Activated CD8-positive, alpha-beta memory T cell treated with anti-CD3 and anti-CD28 coated beads for 1 hour (primary cell): ENCODE measurements at places on chromosomes 2 and 18.

GRCh38 chr2:196213252-196213980, 42.0 kb upstream of the STK17B start:
- DNase-seq, result no peak

DNA sequence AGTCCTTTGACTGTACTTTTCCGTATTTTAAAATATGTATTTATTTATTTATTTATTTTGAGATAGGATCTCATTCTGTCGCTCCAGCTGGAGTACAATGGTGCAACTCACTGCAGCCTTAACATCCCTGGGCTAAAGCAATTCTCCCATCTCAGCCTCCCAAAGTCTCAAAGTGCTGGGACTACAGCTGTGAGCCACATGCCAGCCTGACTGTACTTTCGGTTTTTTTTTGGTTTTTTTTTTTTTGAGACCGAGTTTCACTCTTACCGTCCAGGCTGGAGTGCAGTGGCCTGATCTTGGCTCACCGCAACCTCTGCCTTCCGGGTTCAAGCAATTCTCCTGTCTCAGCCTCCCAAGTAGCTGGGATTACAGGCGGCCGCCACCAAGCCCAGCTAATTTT, 28.9 kb upstream of the CCNYL1 start:
- DNase-seq, result no peak

GRCh38 chr18:7023581-7023980, 94.0 kb downstream of the LAMA1 start:
- DNase-seq, result no peak

- DNase-seq, result no peak
Observed at GRCh38 chr18:11859903-11860407, 8.7 kb downstream of the CHMP1B start.

GRCh38 chr18:3186678-3187658, 32.8 kb downstream of the MYOM1 start:
- no peak for DNase-seq

- no peak for DNase-seq
Observed at GRCh38 chr2:55168221-55169154, 63.6 kb downstream of the CLHC1 start.

- no peak for DNase-seq
Observed at GRCh38 chr2:222362336-222362735, 62.0 kb upstream of the SGPP2 start.

- no peak for DNase-seq
Observed at GRCh38 chr2:100269889-100270288, 52.4 kb downstream of the LONRF2 start.

DNA sequence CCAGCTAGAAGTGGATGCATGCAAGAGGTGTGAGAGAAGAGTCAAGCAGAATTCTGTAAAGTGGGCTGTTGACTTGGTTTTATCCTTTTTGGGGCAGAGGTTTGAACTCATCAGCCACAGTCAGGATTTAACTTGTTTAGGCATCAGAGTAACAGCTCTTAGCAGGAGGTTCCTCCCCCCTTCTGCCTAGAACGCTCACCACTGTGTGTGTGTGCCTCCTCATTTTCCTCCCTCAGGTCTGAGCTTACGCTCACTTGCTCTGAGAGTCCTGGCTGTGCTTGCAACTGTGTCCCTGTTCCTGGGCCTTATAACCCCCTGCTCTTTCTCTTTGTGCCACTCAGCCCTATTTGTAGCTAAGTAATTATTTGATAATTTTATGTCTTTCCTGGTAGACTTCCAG, 167.9 kb downstream of the TMEM182 start:
- DNase-seq, result no peak

GRCh38 chr2:229852565-229852964, 69.2 kb downstream of the TRIP12 start:
- DNase-seq, result peak; percentile 19

- no peak for DNase-seq
Observed at GRCh38 chr2:240576436-240577205, 8.3 kb downstream of the RNPEPL1 start.

GRCh38 chr2:17757321-17757720, 3.4 kb downstream of the GEN1 start:
- no peak for DNase-seq

- DNase-seq, result no peak
Observed at GRCh38 chr2:161042990-161043625, 117.1 kb upstream of the TANK start.

DNA sequence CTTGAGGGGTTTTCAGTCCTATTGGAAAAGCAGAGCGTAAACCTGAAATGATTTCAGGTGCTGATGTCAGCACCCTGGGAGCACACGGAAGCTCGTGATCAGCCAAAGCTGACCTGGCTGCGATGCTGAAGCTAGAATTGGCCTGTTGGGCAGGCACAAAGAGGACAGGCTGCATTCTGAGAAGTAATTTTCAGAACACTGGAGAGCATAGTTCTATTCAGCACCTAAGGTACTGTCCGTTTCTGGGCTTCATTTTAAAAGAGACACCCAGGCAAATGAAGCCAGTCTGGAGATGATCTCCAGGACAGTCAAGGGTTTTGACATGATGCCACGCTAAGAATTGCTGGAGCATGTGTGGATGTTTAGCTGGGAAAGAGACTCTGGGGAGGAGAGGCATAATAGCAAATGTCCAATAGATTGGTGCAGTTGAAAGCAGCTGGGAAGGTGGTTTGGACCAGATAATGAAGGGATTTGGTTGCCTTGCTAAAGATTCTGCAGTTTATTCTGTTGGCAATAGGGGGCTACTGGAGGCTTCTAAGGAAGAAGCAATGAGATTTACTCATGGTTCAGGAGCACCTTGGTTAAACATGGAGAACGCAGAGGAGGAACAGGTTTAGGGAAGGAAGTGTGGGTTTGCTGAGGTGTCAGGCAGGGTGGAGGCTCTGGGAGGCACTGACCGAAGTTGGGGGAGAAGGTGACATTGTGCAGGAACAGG, 86.6 kb downstream of the ACOXL start:
- DNase-seq, result no peak

- DNase-seq, result peak; percentile 9
Observed at GRCh38 chr18:46343931-46344372, 239.8 kb downstream of the HAUS1 start.

- DNase-seq, result no peak
Observed at GRCh38 chr2:82182270-82182669, 1877.7 kb upstream of the LRRTM1 start.

DNA sequence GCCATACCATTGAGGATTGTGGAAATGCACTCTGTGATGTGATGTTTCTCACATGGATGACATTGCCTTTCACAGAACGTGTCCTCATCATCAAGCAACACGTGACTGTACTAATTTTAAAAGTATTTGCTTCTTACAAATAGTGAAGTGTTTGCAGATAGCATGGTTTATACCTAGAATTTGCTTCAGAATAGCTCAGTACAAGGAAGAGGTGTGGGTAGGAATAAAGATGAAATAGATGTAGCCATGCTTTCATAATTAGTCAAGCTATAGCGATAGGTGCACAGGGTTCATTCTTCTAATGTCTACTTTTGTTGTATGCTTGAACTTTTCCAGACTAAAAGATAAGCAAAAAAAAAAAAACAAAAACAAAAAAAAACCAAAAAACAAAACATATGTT, 27.5 kb downstream of the MAP4K4 start:
- no peak for DNase-seq

GRCh38 chr2:233081232-233081730, 21.1 kb downstream of the INPP5D start:
- peak; percentile 27 for DNase-seq

DNA sequence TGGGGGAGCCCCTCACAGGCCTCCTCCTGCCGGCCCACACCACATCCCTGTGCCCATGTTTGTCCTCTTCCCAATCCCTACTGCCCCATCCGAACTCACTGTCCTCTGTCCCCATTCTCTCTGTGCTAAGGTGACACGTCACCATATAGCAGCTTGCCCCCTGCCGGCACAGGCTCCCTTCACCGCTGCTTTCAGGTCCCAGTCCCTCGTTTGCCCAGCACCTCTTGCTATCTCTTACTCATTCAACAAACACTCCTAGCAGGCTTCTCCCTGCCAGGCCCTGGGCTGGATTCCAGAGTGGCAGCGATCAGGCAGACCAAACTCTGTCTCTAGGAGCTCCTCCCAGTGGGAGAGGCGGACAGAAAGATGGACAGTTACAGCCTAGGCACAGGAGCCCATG, 74.3 kb downstream of the TFCP2L1 start:
- no peak for DNase-seq

DNA sequence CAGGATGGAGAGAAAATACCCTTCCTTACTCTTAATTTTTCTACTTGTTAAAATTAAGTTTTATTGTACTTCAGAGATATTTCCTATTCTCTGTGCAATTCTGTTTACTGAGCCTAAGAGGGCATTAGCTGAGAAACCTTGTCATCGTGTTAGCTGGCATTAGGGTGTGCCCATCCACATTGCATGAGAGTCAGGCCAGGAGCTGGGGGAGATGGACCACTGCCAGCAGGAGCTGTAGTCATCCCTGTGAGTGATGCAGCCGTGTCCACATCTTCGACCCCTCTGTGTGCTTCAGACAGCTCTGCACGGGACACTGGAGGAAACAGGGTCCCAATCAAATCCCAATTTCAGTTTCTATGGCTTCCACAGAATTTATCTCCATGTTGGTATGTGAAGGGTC, 34.2 kb downstream of the ABCA12 start:
- DNase-seq, result no peak

DNA sequence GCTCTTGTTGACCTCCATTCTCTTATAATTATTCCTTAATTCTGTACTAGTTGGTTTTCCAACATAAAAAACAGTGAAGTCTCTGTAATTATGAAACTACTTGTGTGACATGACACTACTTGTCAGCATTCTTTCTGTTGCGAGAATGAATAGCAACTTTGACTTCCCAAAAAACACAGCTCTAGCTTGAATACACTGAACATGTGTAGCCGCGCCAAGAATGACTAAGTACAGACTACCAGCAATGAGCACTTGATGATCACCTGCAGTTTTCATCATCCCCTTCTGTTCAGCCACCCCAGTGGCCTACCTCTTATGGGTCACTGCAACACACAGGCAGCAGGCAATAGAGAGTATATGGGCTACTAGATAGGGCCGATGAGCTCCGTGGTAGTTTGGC, 229.3 kb downstream of the TGIF1 start:
- no peak for DNase-seq

DNA sequence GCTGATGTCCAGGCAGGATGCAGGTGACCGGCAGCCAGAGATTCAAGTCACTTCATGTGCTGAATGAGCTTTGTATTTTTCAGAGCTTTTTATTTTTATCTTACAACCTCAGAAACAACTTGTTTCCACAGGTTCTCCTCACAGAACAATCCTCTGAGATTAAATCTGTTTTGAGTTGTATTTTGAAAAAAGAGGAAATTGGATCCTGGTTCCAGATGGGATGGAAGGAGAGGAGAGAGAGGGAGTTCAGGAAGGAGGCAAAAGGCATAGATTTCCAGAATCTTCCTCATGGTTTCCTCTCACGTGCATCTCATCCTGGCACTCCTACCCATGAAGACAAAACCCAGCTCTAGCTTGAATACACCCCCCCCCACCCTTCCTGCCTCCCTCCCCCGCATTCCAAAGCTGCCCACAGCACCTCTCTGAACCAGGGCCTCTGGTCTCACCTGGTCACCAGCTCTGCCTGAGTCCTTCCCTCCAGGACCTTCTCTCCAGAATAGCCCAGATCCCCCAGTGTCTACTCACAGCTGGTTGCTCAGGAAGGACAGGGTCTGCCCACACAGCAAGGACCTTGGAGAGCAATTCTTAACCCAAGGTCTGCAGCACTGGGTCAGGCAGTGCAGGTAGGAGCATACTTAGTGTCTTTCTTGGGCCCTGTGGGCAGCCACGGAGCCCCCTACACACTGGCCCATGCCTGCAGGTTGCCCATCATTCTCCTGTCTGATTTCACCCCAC, 104.7 kb downstream of the ZFP36L2 start:
- no peak for DNase-seq

GRCh38 chr18:73777356-73778031, 370.1 kb downstream of the FBXO15 start:
- DNase-seq, result no peak
